ENCODE measurements at places on chromosomes 2 and 18.

DNA sequence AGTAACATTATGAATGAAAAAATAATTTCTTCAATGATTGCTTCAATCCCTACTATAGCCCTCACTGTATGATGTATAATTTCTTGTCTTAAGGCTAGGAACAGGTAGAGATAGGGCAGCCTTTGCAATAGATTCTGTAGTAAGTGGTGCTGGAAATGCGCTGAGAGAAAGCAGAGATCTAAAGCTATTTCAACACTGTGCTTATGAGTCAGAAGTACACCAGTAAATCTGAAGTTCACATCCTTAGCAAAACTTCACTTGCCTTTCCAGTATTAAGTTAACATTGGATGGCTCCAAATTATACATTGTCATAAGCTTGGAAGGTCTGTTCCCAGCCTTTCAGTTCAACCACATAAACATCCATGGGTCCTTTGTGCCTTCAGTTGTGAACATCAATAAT is 178.2 kb upstream of the EPHA4 start:
- no peak for DNase-seq

DNA sequence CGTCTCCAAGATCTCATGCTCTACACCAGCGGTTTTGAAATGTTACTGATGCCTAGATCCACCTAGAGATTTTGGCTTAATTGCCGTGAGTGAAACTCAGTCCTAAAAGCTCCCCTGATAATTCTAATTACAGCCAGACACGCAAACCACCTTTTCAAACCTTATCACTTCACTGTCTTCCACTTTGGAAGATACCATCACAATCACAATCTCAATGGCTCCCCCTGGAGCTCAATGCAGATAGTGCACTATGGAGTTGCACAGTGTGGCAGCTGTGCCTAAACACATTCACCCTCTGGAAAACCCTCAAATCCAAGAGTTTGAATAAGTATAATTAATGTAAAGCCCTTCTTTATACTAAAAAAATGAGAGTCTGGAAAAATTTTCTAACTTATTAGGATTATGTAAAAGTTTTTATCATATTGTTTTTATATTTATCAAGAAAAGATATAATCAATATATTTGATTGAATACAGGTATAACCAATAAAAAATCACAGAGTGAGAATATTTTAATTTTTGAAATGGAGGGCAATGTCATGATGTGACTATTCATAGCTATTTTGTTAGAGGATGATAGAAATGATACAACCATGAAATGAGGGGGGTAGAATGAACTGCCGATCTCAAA is 102.9 kb upstream of the SLC8A1 start:
- no peak for DNase-seq

DNA sequence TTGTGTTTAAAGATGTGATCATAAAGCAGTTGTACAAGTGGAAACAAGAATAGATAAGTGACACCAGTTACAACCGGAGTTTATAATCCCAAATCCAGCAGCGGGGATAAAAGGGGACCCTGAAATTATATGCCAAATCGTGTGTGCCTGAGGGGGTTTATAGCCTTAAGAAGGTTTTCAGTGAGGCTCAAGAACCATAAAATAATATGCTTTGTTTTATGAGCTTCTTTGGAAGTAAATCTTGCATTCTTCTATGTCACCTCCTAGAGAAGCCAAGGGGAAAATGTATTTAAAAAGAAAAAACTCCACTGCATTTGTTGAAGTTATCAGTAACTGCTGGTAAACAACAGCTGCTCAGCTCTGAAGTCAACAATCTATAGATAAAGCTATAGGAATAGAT is 25.8 kb upstream of the MAP3K20 start:
- no peak for DNase-seq

- DNase-seq = no peak
Observed at GRCh38 chr2:83633423-83633822, 825.7 kb downstream of the SUCLG1 start.

GRCh38 chr2:110875384-110875725 is 143.0 kb downstream of the ACOXL start:
- no peak for DNase-seq

DNA sequence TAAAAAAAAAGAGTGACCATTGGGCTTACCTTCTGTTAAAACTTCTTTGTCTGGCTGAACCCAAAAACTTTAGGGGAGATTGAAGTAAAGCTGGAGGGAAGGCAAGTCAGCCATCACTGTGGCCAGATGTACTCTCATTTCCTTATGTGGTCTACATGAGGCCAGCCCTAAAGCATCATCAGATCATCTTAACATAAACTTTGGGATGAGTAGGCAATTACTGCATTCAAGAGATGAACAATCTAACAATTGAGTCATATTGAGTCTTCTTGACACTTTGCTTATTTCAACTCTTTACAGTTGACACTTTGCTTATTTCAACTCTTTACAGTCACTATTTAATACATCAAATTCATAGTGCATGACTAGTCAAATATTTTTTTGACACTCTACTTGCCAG is 155.6 kb downstream of the QPCT start:
- no peak for DNase-seq

- DNase-seq = no peak
Observed at GRCh38 chr2:112803691-112804521, 19.6 kb upstream of the IL1A start.

- DNase-seq = no peak
Observed at GRCh38 chr2:111184725-111185310, 64.1 kb downstream of the BCL2L11 start.

GRCh38 chr2:128374711-128375413 is 56.2 kb upstream of the HS6ST1 start:
- DNase-seq = no peak

DNA sequence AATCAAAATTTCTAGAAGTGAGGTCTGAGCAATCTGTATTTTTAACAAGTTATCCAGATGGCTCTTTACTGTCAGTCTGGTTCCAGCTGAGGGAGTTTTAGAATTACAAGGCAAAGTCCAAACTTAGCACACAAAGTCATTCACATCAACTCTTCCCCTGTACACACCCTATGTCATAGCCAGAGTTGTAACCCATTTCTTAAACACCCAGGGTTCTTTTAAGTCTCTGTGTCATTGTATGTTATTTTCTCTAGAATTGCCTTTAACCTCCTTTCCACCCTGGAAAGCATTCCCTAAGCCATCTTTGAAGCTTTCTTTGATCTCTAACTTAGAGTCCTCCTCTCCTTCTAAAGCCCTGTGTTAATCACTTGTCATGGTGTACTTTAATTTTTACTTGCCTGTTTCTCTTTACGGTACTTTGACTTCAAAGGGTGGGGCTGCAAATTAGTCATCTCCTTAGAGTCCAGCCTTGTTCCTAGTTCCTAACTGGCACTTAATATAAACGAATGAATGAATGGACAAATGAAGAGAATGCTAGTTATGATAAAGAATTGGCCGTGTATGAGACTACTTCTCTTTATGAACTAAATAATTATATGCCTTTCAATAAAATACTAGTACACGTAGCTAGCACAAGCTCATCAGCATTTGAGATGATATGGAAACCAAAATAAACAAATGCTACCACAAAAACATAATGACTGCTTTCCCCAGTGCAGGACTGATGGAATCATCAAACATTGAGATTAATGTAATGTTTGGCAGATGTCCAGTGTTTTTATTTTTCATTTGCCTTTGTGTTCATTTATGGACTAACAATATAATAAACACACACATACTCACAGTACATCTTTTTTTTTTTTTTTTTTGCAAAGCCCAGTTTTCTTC is 11.9 kb upstream of the ACTR3 start:
- no peak for DNase-seq

DNA sequence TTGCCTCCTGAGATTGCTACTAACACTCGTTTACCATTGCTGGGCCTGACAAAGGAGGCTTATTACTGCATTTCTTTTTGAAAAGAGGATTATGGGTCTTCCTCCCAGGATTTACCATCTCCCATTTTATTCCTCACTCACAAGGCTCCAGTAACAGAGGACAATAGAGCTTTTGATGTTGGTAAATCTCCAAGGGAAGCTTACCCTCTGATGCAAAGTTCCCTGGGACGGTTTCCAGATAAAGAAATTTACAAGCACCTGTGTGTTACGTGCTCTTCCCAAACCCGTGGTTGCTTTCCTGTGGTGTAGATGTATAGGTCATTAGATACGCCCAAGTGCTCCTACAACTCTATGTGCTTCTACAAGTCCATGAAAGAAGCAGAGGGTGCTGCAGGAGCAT is 17.1 kb downstream of the VSNL1 start:
- no peak for DNase-seq

- no peak for DNase-seq
Observed at GRCh38 chr2:156537141-156537540, 101.0 kb downstream of the GPD2 start.
